NCI-H187 (cell line): ENCODE measurements at places on chromosomes 7 and 10.

GRCh38 chr7:53811555-53812079 is 730.6 kb upstream of the VSTM2A start:
- peak; percentile 17 for DNase-seq

DNA sequence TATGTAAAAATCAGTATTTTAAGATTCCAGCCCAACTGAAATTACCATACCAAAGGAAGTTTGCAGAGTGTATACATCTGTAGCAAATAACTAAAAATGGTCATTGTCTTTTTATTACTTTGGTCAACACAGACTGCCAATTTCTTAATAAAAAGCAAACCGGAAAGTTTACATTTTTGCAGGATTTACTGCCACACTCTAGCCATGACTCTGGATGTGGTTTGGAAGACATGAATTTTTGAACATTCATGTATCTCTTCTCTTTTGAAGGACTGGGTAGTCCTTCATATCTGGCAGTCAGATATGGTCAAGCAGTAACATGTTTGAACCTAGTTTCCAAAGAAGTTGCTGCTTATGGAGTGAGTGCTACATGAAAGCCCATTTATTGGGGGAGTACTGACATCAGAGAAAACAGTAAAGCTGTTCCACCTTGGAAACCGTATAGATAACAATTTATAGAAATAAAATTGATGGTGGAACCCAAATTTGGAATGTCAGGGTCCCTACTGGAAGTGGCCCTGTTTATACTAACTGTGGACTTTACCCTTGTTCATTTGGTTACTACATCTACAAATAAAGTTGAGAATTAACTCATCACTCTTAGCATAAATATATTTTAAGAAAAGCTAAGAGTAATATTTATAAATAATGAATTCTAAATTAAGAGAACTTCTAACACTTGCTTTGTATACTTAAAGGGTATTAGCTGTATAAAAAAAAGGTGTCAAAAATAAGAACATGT is 84.6 kb downstream of the ZMYND11 start:
- DNase-seq = no peak

- no peak for DNase-seq
Measured at GRCh38 chr10:82953331-82953730, 1078.3 kb downstream of the NRG3 start.

DNA sequence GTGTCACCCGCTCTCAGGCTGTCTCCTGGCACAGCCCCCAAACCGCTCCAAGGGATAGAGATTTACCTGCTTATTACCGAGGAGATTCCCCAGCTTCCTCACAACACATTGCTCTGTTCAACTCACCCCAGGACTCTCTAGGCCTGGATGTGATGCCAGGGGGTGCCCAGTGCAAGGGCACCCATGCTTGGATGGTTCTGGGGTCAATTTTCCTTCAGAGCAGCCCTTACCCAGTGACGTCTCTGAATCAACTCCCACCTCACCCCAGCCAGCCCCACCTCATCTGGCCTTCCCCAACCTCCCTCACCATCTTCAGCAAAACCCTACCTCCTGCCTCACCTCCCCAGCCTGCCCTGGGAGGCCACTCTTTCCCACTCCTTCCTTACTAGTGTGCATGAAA is 951.6 kb upstream of the ZNF722 start:
- DNase-seq = no peak

DNA sequence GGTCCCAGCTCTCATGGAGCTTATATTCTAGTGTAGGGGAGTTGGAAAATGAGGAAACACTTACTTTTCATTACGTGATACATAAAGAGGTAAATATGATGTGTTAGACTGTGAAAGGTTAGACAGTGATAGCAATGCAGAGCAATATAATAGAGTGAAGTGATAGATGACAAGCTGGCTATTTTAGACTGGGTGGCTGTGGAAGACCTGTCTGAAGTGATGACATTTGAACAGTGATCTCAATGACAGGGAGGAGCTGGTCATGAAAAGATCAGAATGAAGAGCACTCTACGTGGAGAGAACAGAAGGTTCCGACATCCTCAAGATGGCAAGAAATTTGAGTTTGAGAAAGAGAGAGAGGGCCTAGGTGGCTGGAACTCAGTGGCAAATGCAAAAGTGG is 118.9 kb upstream of the MKLN1 start:
- no peak for DNase-seq

DNA sequence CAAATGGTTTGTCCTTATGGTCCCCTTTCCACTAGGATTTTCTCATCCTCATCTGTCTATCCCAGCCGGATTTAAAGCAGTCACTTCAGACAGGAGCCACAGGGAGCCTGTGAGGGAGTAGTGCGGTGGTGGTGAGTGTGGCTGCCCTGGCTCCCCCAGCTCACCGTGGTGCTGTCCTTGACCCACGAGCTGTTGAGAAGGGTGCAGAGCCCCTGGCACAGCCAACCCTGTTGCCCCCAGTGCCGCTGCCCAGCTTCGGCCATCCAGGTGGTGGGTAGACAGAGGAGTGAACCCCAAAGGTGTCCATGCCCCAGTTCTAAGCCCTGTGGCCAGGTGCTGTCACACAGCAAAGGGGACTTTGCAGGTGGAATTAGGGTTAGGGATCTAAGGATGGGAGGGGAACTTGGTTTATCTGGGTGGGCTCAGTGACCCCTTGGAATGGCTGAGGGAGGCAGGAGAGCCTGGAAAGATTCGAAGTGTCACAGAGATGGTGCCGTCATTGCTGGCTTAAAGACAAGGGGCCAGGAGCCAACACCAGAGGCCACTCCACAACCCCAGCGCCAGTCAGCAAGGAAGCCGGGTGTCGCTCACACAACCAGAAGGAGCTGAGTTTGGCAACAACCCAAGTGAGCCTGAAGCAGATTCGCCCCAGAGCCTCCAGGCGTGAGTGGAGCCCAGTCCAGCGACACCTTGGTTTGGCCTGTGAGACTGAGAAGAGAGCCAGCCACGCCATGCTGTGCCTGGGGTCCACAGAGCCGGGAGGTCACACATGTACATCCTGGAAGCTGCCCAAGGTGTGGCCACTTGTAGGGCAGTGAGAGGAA is 142.4 kb downstream of the ADCY1 start:
- no peak for DNase-seq

GRCh38 chr7:138499340-138499739 is 39.3 kb downstream of the TRIM24 start:
- DNase-seq = no peak

DNA sequence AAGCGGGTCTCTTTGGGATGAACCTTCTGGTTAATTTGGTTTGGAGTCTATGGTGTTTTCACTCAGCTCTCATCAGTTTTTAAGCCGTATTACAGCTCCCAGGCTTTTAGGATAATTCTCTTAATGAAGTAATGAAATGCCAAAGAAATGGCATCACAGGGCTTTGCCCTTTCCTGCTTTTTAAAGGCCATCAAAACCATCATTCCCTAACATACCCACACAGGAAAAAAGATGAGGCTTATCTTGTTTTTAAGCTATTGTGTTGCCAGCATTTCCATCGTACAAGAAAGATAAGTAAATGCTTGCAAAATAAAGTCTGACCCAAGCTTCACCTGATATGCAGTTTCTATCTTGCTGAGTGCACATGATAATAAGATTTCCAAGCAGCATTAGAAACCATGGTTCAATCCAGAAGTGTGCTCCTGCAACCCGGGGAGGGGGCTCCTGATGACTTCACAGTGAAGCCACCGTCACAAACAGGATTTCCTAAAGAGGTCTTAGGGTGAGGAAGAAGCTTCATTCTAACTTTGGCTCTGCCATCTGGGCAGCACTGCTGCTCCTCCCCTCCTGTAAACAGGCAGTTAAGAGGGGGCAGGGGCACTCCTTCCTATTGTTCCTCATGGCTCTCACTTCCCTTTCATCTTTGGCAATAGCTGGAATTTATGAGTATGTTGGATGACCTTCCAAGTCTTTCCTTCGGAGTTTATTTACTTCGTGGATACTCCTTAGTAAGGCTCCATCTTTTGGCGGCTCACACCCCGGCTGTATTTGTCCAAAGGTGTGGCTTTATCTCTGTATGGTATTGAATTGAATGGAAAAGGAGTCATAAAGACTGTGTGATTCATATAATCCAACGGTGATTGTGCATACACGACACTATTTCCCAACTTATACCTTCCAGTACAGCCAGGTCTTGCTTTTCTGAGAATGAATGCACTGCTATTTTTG is 55.2 kb upstream of the FAM133B start:
- DNase-seq = no peak

DNA sequence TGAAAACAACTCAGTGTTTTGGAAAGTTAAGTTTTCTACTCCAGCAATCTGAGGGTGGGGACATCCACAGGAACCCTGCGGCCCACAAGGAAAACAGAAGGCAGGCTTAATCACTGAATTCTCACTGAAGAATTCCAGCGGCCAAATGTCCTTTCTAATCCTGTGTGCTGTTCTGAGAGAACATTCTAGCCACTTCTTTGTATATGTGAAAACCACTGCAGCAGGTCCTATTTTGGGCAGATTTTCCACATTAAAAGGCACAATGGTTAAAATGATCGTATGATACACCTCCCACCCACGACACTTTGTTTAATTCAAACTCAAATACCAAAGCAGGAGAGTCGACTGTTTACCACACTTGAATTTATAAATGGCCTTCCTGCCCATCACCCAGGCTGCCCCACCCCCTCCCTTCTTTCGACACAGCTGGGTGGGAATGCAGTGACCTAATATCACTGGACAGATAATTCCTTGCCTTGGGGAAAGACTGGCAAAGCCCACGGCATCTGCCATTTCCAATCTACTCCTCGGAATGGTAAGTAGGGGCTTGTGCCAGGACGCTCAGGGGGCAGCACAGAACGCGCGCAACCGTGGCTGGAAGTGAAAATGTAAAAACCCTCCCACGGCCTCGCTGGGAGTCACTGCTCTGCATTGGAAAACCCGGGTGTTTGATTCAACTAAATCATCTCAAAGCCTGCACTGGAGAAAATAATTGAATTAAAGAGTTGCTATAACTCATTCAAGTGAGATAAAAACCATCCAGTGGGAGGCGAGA is 67.0 kb downstream of the CTBP2 start:
- no peak for DNase-seq

- no peak for DNase-seq
Measured at GRCh38 chr10:37053476-37053875, 71.9 kb upstream of the ANKRD30A start.

GRCh38 chr10:47253651-47254375 is 46.2 kb upstream of the GDF10 start:
- no peak for DNase-seq

- no peak for DNase-seq
Measured at GRCh38 chr7:155360495-155361345, 63.0 kb downstream of the INSIG1 start.
